ENCODE measurements at places on chromosomes 3 and 15.

- no peak for DNase-seq
Measured at GRCh38 chr3:45381168-45381852, 7.1 kb upstream of the LARS2 start.

- DNase-seq, result no peak
Measured at GRCh38 chr3:158248261-158248660, 138.4 kb downstream of the RSRC1 start.

DNA sequence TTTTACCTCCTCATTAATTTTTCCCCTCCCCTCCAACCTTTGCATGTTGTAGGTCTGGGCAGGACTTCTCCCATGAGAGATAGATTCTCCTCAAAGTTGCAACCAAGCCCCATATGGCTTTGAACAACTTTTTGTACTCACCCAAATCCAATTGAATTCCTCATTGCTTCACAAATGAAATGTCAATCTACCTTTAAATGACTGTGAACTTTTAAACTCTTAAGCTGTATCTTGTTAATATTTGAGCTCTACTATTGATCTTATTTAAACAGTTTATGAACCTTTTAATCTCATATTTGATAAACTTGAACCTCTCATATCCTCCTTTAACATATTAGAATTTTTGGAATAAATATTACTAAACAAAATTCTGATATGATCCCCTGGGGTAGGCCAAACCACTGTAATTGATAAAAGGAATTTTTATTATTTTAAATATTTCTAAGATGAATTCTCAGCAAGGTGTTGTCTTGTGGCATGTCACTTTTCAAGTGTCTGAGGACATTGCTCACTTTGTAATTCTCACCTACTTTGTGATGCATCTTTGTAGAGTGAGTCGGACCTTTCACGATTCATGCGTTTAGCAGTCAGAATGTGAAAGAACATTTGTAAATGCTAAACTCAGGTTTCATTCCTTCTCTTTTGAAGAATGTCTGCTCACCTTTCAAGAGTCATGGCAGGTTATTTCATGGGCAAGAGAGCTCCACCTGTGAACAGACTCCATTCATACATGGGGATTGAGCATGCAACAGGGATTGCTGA lies 23.4 kb upstream of the GREM1 start:
- DNase-seq, result no peak

DNA sequence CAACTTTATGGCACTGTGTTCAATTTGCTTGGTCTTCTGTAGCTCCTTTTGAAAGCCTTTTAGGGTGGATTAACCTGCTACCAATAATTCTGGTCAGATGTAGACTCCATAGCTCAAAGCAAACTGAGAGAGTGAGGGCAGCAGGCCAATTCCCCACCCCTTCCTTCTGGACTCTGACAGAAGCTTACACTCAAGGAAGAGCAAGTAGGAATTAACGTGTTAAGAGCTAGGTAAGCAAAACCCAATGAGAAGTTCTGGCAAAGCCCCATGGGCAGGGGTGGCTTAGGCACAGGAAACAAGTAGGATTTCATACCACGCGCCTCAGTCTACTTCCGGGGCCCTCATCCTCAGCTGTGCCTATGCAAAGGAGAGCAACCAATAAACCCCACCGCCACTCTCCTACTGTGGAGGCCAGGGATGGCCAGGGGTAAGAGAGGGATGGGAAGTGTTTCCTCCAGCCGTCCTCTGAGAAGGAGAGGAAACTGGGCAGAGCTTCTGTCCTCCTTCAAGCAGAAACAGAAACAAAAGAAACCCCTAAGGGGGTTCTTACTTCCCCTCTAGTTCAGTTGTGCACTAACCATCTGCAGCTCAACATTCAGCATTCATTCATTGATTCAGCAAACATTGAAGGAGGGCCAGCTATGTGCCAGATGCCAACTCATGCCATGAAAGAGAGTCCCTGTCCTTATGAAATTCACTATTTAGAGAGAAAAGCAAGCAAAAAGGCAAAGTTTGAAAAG lies 12.6 kb downstream of the CCR5 start:
- DNase-seq, result no peak

DNA sequence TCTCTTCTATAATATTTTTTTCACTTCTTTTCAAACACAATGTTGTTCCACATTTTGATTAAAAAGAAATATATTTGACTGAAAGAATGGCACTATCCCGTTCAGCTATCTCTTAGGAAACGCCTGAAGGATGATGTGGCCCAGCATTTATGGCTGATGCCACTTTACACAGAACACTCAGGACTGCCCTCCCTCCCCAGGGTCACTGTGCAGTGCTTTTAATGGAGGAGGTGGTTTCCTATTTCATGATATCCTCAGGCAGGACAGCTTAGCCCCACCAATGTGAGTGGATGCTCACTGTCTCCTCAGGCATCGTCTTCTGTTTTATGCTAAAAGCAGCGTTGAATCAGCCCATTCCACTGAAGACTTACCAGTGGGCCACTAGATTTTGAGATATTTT lies 135.9 kb downstream of the KCNAB1 start:
- DNase-seq, result no peak

GRCh38 chr3:177381070-177381469 lies 183.8 kb upstream of the TBL1XR1 start:
- DNase-seq, result no peak

DNA sequence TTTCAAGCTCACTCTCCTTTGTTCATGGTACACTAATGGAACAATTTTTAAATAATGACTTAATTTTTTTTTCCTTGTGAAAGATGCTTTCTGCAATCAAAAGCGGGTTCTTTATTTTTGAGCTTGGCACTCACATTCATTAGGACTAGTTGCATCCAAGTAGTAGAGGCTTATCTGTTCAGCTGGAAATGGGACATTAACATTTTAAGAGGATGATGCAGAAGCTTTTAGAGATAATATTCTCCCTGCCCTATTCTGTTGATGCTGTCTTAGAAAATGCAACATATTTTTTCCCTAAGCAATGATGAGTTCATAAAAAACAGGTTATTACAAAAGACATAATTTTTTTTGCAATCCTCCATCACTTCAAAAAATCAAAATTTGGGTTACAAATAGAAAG lies 900.6 kb downstream of the NTRK3 start:
- no peak for DNase-seq

DNA sequence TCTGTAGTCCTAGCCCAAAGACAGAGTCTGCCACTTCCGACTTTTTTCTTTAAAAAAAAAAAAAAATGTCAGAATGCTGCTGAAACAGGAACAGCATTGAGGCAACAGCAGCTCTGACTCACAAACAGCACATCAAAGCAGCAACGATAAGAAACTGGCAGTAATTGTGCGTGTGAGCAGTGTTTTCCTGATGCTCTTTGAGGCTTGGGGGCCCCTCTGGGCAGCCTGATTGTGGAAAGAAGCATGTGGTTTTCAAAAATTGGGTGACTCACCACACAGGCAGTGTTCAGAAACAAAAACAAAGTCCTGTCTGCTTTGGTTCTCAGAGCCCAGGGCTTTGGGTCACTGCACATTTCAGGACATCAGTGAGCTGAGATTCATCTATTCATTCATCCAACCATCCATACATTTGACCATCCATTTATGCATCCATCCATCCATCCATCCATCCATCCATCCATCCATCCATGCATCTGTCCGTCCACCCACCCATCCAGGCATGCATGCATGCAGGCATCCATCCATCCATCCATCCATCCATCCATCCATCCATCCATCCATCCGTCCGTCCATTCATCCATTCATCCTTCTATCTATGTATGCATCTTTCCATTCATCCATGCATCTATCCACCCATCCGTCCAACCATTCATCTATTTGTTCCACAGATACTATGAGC lies 308.4 kb downstream of the RPLP1 start:
- peak; percentile 84 for DNase-seq

- peak; percentile 17 for DNase-seq
Measured at GRCh38 chr3:133927540-133928066, 31.9 kb upstream of the RAB6B start.

GRCh38 chr3:73433687-73434086 lies 191.1 kb downstream of the PDZRN3 start:
- DNase-seq, result no peak

GRCh38 chr15:39781967-39782302 lies 706 bp downstream of the FSIP1 start:
- DNase-seq, result no peak

DNA sequence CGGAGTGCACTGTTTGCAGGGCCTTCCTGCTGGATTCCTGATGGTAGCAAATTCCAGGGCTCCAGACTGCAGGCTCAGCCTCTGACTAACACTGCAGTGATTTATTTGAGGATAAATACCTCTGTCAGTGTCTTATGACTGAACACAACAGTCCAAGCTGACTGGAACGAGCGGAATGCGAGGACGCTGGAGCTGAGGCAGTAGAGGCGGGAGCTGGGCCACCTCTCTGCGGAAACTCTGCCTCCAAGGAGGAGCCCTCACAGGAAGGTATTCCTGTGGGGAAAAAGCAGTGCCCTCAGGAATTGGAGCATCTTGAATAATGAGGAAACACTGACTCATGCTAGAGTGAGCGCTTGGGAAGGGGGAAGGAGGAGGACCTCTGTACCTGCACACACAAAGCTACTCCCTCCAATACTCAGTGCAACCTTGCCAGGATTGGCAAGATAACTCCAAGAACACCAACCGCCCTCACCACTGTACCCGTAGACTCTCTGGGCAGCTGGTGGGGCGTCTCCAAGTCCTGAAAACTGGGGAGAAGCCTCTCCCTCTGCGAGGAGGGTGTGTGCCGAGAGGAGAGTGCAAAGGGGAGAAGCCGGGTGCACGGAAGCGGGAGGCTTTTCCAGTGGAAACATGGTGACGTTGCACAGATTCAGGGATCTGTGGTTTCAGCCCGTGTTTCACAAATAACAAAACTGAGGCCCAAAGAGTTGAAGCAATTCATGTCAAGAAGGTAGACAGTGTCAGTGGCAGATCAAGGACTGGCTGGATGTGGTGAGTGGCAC lies 43.0 kb downstream of the VGLL4 start:
- DNase-seq, result no peak

GRCh38 chr3:14418296-14419250 lies 16.2 kb downstream of the SLC6A6 start:
- DNase-seq, result no peak

DNA sequence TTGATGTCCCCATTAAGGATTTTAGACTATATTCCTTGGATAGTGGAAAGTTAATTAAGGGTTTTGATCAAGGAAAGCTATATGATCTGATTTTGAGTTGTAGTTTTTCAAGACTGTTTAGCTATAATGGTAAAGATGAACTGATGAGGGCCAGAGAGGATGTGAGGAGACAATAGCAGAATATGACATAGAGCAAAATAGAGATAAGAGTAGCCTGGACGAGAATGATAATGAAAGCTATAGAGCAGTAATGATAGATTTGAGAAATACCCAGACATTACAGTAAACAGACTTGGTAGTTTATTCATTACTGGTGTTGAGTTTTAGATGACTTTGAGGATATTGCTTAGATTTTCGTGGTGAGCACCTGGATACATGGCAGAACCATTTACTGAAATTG lies 3.8 kb downstream of the SUCNR1 start:
- no peak for DNase-seq

DNA sequence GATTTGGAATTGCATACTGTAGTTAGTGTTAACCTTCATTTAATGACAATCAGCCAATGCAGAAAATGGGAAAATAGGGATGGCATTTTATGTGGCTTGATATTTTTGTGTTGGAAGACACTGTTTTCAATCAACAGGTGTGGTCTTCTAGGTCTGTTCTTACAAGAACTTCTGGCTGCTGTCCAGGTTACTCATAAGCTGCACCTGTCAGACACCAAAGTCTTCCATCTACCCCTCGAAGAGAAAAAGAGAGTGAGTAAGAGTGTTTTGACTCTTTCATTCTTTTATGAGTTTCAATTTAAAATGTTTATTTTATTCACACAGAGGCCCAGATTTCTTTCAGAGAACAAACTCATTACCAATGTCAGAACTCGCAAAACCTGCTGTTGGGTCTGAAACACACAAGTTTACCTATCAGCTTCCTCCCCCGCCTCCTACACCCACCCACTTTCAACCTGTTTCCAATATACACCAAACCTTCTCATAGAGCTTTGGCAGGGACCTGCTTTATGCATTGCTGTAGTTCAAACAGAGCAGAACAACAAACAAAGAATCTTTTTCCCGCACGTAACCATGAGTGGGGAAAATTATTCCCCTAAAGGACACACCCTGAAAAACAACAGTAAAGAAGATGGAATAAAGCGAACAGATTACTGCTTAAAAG lies 767.7 kb upstream of the ALCAM start:
- DNase-seq, result no peak
